DMS 273 treated with DMSO at 0.1 percent for 48 hours (cell line): ENCODE measurements at places on chromosomes 5 and 9.

DNA sequence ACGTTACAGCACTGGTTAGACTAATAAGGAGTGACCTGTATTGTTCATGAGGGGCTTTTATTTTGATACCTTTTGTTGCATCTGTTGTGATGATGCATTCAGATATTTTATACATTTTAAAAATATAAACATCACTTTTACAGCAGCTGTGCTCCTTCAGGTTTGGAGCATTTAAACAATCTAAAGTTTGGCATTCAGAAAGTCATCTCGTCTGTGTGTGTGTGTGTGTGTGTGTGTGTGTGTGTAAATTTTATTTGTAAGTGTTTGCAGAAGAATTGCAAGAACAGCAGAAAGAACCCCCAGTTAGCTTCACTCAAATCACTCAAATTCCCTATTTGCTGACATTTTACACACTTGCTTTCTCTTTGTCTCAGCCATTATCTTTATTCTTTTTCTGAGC is 87.4 kb downstream of the ERCC6L2 start:
- DNase-seq: no peak

GRCh38 chr9:6234014-6234413 is 18.4 kb downstream of the IL33 start:
- no peak for DNase-seq

- no peak for DNase-seq
Measured at GRCh38 chr5:21623831-21624230, 1229.3 kb downstream of the CDH12 start.

- no peak for DNase-seq
Measured at GRCh38 chr5:116672203-116672602, 97.6 kb upstream of the SEMA6A start.

DNA sequence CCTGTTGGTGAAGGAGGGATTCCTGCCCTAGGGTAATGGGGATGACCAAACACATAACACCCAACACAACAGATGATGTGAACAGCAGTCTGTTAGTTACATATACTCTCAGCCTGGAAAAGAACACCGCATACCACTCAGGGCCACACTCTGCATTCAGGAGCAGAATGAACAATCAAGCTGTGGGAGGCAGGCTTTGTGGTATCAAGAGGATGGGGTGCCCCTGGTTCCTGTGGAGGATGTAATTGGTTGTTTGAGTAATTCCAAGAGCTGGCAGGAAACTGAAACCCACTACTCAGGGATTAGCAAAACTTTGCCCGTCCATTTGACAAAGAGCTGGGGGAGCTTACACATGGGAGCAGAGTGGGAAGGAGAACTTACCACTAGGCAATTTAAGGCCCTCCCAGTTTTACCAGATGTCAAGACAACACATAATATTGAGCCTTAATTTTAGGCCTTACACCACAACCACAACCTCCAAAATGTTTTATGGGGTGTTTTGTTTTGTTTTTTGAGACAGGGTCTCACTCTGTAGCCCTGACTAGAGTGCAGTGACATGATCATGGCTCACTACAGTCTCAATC is 15.6 kb upstream of the PRKAA1 start:
- no peak for DNase-seq

DNA sequence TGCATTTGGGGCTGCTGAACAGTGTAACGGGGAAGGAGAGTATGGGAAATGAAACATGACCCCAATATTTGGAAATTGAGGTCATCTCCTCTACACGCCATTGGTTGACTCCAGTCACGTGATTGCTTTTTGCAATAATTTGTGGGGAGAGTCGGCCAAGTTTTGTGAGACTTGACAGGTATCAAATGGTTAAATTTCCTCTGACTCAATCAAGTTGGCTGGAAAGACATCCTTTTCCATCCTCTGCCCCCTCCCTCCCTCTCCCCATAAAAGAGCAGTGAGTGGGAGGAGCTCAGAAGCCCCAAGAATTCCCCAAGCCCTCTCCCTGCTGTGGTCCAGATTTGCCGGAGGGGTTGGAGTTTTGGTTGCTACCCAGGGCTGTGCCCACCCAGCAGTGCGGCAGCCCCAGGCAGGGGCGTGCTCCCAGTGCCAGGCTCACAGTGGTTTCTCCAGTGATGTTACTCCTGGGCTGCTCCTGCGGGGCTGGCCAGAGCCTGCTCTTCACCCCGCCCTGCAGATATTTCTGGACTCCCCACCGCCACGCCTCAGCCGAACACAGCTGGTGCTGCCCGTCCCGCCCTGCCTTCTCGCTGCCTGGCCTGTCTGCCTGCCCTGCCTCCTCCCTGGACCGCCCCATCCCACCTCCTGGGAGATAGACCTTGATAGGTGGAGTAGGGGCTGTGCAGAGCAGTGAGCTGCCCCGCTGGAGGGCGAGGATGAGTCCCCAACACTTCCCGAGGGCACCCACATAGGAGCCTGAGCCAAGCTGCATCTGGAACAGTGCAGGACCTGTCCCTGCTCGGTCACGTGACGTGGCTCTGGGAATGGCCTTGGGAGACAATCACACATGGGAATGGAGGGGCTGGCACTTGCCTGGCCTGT is 3.4 kb downstream of the COL5A1 start:
- DNase-seq: no peak

GRCh38 chr5:84535281-84535680 is 150.6 kb upstream of the EDIL3 start:
- no peak for DNase-seq

DNA sequence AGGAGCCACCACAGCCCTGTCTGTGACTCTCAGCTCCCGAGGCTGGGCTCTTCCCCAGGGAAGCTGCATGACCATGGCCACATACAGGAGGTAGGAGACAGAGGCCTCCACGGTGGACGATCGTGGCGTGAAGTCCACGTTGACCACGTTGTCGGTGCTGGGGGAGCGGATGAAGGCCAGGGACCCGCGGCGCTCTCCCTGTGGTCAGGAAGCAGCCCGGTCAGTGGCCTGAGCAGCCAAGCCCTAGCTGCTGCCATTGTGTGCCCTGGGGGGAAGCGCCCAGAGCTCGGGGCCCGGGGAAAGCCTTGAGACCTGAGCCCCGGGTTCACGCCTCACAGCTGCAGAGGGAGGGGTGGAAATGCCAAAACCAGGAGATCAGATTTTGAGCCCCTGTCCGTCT is 34.3 kb downstream of the EXOC3 start:
- DNase-seq: no peak

DNA sequence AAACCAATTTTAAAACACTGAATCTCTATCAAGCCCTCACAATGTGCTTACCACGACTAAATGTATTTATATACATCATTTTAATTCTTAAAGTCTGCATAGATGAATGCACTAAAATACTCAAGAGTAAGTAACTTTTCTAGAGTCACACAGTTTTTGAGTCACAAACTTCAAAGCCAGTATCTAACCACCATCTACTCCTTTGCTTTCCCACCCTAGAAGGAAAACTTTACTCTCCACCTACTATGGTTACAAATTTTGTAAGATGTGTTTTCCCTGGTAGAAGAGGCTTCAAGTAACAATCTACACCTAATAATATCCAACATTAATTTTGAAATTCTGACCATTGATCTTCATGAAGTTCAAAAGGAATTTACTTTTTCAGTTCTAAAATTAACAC is 18.7 kb downstream of the ZFAND5 start:
- no peak for DNase-seq

DNA sequence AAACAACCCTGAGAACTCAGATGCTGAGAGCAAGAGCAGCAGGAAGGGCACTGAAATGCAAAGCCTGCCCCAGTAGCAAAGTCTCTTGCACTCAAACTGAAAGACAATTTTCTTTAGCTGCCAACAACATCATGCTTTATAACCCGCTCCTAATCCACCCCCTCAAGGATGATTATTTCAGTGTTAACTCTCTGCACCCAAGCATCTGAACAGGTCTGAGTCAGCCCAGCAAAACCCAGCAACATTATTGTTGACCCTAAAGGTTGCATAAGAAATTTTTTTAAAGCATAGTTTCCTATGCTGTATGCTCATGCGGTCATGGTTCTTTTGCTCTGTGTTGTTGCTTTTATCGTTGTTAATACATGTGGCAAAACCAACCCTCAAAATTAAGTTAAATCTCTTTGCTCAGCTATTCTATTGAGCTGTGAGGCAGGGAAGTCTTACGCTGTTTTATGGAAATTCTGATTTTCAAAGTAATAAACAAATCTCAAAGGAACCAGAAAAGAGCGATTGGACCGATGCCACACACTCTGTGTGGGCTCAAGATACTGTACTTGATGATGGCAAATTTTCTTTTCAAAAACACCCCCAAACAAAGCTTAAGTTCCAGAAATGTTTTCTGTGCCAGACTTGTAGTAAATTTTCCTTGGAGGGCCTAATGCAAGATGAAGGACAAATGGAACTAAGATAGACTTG is 440.6 kb upstream of the MPDZ start:
- DNase-seq: no peak

DNA sequence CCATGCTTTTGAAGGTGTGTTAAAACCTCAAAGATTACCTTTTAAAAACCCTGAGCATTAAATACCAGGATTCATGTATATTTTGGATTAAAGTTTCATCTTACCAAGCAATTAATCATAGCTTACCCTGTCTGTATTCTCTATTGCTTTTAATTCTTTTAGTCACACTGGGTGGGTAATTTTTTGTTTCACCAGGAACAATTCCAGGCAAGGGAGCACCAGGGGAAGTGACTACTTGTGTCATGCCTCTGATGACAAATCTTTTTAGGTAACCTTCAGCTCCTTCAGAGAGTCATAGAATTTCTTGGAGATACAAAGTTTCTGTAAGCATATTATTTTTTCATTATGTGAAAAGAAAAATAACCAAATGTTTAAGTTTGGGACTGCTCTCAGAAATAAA is 33.4 kb upstream of the ANXA1 start:
- DNase-seq: no peak

GRCh38 chr9:135711881-135712280 is 9.9 kb downstream of the KCNT1 start:
- no peak for DNase-seq

DNA sequence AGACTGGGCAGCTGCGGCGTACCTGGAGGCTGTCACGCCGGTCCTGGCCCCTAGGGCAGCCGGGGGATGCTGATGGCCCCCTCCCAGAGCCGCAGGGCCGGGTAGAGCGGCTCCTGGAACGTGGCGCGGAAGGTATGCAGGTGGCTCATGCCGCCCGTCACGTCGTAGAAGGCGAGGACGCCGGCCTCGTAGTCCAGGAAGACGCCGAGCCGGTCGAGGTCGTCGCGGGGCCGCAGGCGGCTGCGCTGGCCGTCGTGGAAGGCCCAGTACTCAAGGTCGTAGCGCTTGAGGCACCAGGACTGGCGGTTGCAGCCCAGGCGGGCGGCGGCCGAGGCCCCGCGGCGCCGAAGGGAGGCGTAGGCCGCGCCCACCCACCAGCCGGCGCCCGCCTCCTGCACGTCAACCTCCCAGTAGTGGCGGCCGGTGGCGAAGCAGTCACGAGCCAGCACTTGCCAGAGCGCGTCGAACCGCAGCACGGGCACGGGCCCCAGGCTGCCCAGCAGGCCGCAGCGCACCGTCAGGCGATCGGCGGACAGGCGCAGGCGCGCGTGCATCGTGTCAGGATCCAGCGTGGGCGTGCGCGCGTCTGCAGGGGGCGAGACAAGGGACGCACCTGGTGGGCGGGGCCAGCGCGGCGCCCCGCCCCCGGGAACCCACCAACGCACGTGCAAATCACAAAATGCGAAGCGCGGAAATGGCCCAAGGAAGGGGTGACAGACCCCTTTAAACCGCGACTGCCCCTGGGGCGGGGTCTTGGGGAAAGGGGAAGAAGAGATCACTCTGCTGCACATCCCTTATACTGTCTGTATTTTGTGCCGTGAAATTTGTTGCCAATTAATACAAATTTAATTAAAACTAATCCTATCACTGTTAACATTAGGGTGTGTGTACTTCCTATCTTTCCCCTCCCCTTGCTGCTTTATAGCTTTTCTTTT is 31.2 kb downstream of the NANS start:
- no peak for DNase-seq

GRCh38 chr5:96576876-96577275 is 85.3 kb upstream of the CAST start:
- no peak for DNase-seq

DNA sequence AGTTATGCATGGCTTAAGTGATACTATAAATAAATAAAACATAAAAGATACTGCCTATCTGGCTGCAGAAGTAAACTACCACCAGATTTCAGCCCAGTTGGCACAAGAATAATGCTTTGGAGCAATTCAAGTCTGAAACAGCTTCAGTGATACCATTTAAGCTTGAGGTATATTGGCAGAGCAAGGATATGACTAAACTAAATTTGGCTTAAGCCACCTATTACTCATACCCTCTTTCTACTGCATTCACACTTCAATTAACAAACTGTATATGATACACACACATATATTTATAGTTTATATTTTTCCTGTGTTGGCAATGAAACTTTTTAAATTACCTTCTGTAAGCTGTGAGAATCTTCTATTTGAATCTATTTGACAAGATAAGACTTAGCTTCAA is 431.9 kb downstream of the ANXA1 start:
- DNase-seq: no peak

DNA sequence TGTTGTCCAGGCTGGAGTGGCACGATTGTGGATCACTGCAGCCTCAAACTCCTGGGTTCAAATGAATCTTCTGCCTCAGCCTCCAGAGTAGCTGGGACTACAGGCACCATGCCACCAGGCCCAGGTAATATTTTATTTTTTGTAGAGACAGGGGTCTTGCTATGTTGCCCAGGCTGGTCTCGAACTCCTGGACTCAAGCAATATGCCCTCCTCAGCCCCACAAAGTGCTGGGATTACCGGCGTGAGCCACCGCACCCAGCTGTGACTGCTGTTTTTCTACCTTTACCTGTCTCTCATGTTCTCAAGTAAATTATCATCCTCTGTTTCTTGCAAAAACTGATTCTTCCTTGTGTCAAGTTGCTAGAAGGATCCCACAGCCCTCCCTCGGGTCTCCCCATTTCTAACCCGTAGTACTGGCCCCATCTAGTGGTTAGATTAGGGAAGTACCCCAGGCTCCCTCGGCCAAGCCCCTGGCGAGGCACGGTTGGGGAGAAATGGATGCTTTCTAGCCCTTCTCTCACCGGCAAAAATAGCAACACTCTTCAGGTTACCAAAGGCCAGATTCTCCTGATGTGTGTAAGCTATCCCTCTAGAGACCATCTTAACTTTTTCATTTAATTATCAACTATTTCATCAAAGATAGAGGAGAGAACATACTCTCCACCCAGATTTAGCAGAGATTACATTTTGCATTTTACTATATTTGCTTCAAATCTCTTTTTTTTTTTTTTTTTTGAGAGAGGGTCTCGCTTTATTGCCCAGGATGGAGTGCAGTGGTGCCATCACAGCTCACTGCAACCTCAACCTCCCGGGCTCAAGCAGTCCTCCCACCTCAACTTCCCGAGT is 19.2 kb upstream of the TOR1B start:
- DNase-seq: peak; percentile 37

DNA sequence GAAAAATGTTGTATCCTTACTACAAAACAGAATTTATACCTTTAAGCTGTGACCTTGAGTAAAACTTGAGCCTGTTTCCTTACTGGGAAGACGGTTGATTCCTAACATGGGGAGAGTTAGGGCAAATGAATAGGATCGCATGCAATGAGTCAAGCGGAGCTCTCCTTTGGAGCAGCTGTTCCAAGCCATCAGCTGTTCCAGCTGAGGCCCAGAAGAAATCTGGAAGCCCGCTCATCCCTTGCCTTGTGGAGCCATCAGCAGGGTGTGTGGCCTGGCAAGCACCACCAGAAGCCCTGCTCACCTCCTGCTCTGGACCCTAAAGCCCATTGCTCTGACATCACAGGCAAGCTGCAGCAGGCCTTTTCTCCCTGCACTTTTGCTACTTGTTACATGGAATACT is 8.0 kb downstream of the KIAA1191 start:
- DNase-seq: no peak
